IPS DF 6.9 (cell line): ENCODE measurements at places on chromosomes 1 and 21.

- H3K36me3 ChIP-seq: peaks cover 8% of the 10 kb centered on the region
- H3K4me3 ChIP-seq: no peak within 1 kb of the TSS; the same call in 1 of the 2 replicates
- no peak within 1 kb of the TSS for H3K27ac ChIP-seq
- no peaks in the 10 kb centered on the region for H3K4me1 ChIP-seq
Measured at GRCh38 chr1:244050835-244051444, at the start of gene ZBTB18. Gene ZBTB18, plus strand, starts transcription at chr1:244051283. Its CDS starts 149 bp downstream, at chr1:244051432.

DNA sequence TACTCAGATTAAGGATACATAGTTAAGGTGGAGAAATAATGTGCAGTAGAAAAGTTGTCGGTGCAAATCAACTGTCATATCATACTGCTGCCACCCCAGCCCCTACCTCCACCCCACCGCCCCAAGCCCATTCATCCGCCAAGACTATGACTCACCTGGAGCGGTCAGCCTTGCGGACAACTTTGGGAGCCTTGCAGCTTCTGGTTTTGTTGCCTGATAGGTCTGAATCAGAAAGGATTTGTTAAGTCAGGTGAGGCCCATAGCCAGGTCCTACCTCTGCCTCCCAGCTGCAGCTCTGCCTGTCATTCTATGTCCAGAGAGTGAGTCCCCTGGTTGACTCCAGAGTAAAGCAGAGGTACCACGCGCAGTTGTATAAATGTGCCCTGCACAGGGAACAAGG is 12.6 kb downstream of the C1orf162 start:
- H3K36me3 ChIP-seq: no peaks in the 10 kb centered on the region
- no peaks in the 10 kb centered on the region for H3K27me3 ChIP-seq
- H3K4me1 ChIP-seq: no peaks in the 10 kb centered on the region

DNA sequence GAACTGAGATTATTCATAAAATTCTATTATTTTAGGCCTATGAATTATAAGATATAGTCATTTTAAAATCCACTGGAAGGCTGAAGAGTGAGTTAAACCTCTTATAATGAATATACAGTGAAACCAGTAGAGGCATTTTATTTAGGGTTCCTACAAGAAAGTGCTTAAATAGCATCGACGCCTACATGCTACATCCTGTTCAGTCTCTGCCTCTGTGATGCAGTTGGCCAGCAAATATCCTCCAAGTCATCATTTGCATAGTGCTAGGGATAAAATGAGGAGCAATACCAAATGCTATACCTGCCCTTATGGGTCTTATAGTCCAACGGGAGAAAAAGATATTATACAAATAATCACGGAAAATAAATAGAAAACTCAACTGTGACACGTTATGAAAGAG is 59.6 kb downstream of the EDEM3 start:
- H3K36me3 ChIP-seq: no peaks in the 10 kb centered on the region
- no peaks in the 10 kb centered on the region; the same call in 1 of the 2 replicates for H3K4me1 ChIP-seq
- DNase-seq: no peak
- no peak overlapping the region for H3K4me3 ChIP-seq
- no peaks in the 10 kb centered on the region for H3K27me3 ChIP-seq

DNA sequence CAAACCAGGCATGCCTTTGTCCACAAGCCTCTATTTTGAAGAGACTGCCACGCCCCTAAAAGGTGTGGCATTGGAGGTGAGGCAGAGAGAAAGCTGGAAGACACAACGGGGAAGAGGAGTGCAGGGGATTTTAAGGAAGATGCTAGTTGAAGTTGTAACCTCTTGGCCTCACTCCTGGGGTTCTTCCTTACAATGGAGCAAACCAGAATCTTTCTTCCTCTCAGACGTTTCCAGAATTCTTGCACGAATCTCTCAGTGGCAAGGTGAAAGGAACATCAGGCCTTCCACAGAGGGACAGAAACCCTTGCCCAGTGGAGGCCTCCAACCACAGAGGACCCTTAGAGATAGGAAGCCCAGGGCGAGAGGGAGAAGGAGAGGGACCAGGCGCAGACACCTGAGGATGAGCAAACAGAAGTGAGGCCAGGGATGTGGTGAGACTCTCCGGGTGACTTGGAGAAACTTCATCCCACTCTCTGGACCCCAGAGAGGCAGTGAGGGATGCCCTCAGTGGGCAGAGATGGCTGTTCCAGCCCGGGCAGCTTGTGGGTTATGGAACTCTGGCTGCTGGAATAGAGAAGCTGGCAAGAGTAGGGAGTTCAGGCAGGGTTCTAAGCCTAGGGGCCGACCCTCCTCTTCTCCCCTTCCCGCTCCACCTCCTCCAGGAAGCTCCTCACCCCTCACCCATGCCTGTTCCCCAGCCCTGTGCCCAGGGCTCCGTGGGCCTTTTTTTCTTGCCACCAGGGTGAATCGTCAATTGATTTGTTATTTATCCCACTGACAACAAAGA is 136.8 kb upstream of the RUNX3 start:
- no peaks in the 10 kb centered on the region for H3K27me3 ChIP-seq
- no peaks in the 10 kb centered on the region for H3K36me3 ChIP-seq
- no peaks in the 10 kb centered on the region for H3K4me1 ChIP-seq
- DNase-seq: no peak
- no peak overlapping the region for H3K4me3 ChIP-seq

- DNase-seq: no peak
- H3K36me3 ChIP-seq: no peaks in the 10 kb centered on the region
- no peak overlapping the region for H3K4me3 ChIP-seq
- no peaks in the 10 kb centered on the region for H3K27me3 ChIP-seq
- no peak overlapping the region for H3K27ac ChIP-seq
Measured at GRCh38 chr1:29708381-29708780, 472.1 kb downstream of the PTPRU start.

DNA sequence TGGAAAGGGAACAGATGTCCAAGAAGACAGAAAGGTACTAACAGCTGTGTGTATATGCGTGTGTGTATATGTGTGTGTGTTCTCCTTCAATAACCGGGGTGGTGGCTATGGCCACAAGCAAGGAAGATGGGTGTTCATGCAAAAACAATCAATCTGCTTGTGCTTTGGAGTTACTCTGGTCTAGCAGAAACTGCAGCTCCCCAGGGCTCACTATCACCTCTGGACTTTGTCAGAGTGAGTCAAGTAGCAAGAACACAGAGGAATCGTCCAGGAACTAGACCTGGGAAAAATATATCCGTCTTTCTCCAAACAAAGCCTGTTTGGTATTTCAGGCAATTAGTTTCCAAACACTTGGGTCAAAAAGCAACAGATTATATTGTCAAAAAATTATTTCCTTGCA is 68.6 kb downstream of the GNG12 start:
- no peaks in the 10 kb centered on the region for H3K27me3 ChIP-seq
- DNase-seq: no peak
- no peaks in the 10 kb centered on the region for H3K36me3 ChIP-seq

DNA sequence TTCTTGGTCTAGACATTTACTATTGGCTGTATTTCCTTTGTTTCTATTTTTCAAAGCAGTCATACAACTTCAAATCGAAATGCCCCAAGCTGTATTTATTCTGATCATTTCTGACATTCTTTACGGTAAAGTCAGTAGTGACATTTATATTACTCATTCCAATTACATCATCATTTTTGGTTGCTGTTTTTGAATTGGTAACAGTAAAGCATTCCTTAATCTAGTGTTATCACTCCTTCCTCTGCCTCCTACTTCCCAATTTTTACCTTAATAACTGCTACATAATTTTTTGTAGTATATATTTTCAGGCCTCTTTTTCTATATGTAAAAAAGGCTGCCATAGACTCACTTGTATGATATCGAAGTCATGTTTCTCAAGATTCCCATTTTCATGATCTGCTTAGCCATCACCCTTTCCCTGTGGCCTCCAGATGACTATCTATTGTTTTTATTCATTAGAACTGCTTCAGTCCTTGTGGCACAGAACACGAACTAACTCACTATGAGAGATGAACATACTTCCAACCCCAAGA is 167.2 kb downstream of the RUNX1 start:
- H3K27ac ChIP-seq: no peak overlapping the region
- no peak for DNase-seq
- no peaks in the 10 kb centered on the region for H3K36me3 ChIP-seq
- H3K27me3 ChIP-seq: peaks cover 25% of the 10 kb centered on the region
